ENCODE measurements at places on chromosomes 7 and 10.

- no peak for DNase-seq
Measured at GRCh38 chr10:63280386-63280785, 147.3 kb downstream of the NRBF2 start.

DNA sequence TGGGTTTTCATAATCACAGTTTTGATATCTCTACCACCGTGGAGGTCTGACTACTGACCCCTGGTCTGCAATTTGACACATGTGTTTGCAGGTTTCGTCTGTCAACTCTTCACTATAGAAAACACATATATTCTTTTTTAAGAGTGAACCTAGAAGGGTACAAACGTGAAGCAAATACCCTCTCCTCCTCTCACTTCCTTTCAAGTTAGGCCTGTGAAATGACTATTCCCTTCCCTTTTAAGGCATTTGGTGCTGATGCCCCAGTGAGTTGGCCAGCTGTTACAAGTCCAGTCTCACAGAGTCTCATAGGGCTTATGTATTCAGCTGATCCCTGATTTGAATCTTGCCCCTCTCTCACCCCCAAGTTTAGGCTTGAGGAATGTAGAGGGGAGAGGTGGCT lies 742.0 kb upstream of the IGFBP3 start:
- DNase-seq, result no peak

GRCh38 chr10:45672181-45673073 lies at the start of gene ZFAND4:
Gene ZFAND4 (minus strand): TSS chr10:45672772. CDS start chr10:45663725, 9,047 bp downstream.
- peak; percentile 96 for DNase-seq

DNA sequence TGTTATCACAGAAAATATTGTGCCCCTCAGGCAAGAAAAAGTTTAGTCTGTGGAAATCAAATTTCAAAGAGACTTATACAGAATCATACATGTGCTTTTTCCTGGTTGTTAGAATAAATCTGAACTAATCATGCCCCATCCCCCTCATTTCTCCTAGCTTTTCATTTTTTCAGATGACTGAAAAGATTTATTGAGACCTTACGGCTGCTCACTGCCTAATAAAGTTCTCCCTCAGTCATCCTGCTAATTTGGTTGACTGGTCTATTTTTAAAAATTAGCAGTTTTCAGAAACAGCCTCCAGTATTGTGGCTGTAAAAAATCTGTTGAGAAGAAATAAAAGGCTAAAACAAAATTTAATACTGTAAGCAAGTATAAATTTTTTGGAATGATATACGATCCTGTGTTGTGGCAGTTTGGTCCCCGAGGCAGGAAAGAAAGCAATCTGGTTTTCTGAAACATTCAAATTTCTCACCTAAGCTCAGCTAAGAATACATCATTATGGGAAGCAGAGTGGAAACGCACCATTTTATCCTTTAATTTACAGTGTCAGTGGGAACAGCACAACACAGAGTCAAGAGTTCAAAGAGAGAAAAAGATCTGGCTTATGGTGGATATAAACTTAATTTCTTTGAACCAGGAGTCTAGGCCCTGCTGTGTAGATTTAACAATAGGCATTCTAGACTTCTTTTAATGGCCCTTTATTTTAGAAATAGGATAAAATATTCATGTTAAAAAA lies 144.4 kb downstream of the KCND2 start:
- DNase-seq, result no peak

DNA sequence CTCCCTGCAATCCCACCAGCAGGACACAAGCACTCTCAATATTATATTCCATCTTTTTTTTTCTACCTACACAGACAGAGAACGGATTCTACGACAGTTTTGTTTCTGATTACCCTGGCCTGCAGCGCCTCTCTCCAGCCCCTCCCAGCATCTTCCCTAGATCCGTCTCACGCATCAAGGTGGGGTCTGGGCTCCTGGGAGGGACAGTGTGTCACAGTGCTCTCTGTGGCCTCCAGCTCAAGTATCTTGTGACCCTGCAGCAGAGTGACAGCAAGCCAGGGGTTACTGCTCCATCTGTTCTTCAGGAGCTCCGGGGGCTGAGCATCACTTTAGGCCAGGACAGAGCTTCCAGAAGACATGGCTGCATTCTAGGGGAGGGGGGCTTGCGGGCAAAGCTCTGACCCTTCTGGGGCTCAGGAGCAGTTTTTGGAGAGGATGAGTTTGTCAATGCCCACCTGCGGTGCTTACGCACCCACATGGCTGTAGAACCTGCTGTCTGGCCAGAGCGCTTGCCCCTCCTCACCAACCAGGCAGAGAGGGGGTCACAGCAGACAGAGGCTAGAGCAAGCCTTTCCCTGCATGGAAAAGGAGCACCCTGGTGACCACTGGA lies 22.6 kb downstream of the MYO1G start:
- DNase-seq, result no peak

GRCh38 chr7:119879835-119880234 lies 393.1 kb upstream of the KCND2 start:
- no peak for DNase-seq

DNA sequence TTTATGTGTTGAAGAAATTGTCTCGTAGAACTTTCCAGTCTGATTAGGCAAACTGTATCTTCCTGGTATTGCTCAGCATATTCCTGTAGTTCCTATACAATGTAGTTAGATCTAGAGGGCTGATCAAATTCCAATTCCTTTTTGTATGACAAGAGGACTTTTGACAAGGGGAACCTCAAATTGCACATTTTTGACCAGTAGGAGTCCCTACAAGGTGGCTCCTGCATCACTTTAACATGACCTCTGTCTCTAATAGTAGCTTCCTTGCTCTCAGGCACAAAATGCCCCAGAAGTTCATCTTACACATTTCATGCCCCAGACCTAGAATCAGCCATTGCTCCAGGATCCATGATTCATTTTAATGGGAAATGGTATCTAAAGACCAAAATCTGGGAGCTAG lies 18.7 kb downstream of the HERPUD2 start:
- no peak for DNase-seq

DNA sequence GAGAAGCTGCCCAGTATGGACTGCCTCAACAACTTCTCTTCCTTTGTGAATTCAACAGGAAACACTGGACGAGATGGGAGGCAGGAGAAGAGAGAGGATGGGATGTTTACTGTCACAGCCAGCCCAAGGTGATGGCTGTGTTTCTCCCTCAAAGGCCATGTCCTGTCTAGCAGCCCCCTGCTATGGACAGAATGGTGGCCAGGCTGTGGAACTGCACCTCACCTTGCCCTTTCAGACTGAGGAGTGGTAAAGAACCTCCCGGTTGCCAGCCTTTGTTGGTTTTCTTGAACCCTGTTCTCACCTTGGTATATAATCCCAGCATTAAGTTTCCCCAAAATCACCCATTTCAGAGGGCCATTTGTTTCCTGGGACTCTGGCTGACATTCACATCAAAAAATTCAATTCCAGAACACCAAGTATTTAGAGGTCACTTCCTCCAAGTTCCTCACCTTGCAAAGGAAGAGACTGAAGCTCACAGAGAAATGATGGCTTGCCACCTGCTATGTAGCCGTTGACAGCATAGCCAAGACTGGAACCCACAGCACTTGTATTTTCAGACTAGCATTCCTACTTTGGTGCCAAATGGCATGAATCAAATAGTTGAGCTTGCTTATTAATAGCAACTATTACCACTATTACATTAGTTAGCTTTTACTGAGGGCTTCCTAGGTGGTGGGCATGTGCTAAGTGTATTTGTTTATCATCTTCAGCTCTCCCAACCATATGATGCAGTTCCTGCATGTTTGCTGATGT lies 224.0 kb upstream of the GRB10 start:
- DNase-seq, result no peak

DNA sequence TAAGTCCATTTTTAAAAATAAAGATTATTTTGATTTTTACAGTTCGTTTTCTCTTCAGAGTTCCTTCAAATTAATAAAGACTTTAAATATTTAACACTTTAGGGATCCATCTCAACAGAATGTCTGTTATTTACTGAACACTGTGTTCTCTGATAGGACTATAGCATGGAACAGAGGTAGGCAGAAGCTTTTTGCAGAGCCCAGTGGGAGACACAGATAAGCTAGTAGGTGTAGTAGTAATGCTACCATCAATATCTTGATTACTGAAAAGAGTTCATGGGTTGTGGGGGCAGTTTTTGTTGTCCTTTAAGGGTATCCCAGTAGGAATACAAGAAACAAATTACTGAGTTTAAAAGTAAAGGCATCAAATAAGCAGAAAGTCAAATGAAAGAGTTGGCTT lies 140.5 kb downstream of the HBP1 start:
- DNase-seq, result no peak

DNA sequence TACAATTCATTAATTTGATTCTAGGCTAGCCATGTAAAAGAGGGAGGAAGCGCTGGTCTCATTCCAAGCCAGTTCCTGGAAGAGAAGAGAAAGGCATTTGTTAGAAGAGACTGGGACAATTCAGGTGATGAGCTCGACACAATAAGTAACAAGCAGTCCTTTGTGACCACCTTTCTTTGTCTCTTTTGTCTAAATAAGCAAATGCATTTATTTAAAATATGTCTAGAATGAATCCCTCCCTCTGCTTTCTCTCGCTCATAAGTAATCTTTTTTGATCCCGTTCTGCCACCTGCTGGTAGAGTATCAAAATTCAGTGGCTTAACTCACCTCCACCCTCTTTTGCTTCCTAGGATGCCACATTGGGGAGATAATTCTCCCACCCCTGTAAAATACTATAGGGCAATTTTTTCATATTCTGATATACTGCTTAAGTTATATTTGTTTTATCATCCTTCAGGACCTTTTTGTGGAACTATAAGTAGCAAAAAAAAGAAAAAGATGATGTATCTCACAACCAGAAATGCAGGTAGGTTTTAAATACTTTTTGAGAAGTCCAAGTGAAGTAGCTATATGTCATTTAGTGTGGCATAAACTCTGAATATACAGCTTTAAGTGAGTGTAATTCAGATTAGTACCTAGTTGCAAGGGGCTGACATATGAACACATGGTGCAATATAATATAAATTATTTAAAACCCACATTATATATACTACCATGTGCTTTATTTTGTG lies 91.5 kb downstream of the GSDME start:
- peak; percentile 26 for DNase-seq

- no peak for DNase-seq
Measured at GRCh38 chr10:110534571-110534970, 32.9 kb upstream of the SMC3 start.

- no peak for DNase-seq
Measured at GRCh38 chr10:78619115-78619851, 449.5 kb upstream of the ZMIZ1 start.

- no peak for DNase-seq
Measured at GRCh38 chr10:66834802-66835201, 91.0 kb upstream of the LRRTM3 start.

DNA sequence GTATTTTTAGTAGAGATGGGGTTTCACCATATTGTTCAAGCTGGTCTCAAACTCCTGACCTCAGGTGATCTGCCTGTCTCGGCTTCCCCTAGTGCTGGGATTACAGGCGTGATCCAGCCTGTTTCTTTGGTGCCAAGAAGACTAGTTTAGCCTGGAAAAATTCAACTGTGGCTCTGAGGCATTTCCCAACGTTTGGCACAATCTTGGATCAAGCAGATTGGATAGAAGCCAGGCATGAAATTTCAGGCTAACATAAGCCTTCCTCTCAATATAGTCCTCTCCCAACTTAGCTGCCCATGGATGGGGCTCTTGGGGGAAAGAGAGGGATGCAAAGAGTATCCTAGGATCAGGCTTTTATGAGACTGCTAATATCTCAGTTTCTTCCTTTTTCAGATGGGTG lies 53.8 kb downstream of the APBB1IP start:
- no peak for DNase-seq

DNA sequence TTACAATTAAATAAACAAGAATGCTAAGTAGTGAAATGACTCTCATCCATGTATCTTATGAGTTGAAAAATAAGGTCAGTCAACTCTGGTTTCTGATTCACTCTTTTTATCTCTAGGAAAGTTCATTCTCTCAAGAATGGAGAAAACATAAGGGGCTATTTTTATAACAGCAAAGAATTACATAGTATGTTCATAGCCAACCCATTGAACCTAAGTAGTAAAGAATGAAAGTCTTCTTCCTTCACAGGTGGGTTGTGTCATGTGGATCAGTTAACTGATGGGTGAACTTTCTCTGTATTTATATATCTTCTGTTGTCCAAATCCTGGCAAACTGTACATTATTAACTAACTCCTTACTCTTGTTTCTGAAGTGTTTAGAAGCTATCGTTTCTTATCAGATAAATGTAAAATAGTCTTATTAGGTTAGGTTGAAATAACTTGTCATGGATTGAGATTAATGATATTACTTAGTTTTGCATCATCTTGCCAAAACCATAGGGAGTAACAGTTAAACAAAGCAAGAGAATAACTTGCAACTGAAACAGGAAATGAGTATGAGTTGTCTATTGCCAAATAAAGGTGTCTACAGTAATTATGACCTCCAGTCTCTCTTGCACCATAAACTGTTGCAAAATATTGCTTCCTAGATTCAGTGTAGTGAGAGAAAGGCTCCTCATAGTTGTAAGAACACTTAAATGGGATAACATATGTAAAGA lies 86.8 kb downstream of the ANKRD7 start:
- no peak for DNase-seq

- no peak for DNase-seq
Measured at GRCh38 chr10:88386821-88387773, 196.0 kb downstream of the RNLS start.

DNA sequence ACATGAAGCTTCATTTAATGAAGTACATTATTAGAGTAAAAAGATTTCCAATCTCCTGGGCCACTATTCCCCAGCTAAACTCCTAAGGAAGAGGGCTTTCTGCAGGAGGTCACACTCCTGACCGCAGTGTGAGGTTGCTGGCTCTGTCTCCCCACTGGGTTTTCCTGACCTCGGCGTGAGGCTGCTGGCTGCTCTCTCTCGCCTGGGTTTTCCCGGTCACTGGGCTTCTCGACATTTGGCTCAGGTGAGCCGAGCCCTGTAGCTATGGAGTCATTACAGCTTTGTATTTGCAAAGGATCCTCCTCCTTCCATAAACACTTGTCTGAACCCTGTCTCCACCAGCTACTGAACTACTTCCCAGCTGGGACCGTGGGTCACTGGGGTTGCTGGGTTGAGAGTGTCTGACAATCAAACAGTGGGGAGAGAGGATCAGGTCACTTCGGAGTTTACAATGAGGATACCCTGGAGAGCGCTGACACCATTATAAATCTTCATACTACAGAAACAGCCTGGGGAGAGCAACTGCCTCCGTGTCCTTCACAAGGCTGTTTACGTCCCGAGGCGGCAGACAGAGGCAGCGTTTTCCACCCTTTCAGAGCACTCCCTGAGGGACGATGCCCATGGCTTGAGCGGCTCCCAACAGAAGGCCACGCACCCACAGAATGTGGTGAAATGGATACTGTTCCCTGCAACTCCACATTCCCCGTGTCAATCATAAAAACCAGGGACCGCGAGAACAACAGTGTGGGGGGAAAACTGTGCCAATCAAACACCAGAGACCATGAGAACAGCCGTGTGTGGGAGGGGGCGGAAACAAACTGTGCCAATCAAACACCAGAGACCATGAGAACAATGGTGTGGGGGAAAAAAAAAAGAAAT lies 226.2 kb downstream of the ZMYND11 start:
- DNase-seq, result no peak
